ENCODE measurements at places on chromosomes 4 and X.

DNA sequence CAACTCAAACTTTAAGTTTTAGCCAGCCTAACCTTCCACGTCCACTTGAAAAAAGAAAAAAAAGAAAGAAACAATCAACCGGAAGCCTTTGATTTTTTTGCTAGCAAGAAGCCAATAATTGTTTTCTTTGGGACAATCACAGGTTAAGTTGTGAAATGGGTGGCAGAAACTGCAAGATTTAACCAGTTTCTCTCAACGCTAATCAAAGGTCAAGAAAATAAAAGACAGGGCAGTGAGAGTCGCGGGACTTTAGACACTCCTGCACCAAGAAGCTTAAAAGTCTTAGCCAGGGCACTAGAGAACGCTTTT lies 1.0 kb downstream of the ACSL1 start:
- DNase-seq = no peak

GRCh38 chr4:118226311-118227010 lies 126.3 kb downstream of the PRSS12 start:
- DNase-seq = no peak

- DNase-seq = no peak
Observed at GRCh38 chrX:9160698-9161329, 126.9 kb upstream of the FAM9B start.

GRCh38 chr4:173415885-173416653 lies 17.2 kb upstream of the SCRG1 start:
- DNase-seq = no peak

DNA sequence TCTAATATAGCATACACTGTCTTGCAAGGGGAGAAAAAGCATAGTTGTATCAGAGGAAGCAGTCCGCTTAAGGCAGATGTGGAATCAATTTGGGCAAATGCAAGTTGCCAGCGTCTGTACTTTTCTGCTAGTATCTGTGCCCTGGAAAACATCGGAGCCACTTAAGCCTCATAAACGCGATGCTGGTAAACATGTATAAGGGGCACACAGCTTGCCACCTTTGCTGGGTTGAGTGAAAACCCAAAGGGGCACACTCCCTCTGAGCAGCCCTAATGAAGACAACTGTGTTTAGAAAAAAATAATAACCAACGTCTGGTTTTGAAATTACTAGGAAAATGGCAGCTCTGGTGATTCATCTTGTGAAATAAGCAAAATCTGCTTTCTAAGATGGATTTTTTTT lies 24.3 kb downstream of the SMIM20 start:
- no peak for DNase-seq

DNA sequence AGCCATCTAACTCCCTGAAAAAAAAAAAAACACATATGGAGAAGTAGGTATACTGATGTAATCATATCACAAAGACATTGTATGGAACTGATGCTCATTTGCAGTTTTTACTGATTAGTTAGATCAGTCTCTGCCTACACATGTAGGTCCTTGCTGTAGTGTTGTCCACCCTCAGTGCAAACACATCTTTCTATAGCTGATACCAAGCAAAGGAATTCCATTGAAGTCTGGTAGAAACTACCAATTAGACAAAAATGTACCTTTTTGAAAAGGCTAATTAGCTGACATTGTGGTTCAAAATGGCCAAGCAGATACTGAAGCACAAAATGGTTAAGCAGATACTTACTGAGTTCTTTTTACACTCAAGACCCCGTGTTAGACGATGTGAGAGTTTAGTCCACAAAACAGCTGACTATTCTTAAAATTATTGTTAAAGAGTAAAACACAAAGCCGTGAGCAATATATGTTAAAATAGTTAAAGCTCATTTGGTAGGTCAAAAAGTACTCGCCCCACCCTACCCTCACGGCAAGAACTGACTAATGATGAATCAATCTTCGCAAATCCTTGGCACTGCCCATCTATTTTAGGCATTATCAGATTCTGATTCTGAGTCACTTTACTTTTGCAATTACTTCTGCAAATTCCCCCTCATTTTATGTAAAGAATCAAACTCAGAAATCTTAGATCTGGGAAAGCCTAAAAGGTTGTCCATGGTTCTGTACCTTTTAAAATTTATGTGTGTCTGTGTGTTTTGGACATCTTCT lies 40.4 kb downstream of the COL4A6 start:
- DNase-seq = no peak

- DNase-seq = no peak
Observed at GRCh38 chr4:107629318-107629717, 90.7 kb downstream of the PAPSS1 start.

- no peak for DNase-seq
Observed at GRCh38 chr4:9936129-9936644, 85.1 kb downstream of the SLC2A9 start.

- no peak for DNase-seq
Observed at GRCh38 chrX:98065151-98065550, 1181.4 kb downstream of the RPA4 start.

DNA sequence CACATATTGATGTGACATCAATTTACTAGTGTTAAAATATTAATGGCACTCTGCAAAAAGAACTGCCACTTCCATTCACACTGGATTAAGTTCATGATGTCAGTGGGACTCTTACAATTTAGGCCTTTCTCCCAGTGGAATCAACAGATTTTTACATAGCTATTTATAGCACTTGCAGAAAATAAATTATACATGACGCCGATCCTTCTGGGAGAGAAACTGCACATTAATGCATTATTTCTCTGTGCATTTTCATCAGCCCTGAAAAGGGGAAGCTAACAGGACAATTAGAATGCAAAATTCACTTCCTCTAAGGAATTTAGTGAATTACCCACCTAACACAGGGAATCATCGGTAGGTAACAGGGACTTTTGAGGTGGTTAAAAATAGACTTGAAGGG lies 15.7 kb downstream of the LGI2 start:
- DNase-seq = no peak

GRCh38 chr4:143410015-143410414 lies 73.3 kb downstream of the GAB1 start:
- no peak for DNase-seq

DNA sequence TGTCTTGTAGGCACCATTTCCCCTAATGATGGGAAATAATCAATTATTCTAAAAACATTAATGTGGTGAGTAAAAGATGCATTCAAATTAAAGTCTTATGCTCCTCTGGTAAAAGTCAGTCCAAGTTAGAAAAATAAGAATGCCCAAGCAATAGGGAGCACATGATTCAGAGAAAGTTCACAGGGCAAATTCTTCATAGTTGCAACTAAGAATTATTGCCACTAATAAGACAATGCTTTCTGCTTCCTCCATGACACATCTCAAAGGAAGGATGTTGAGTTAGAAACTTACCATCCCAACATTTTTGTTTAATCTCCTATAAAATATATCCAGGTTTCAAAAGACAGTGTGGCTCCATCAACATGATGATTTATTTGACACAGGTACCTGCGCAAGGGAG lies 26.3 kb downstream of the PHOX2B start:
- no peak for DNase-seq

- no peak for DNase-seq
Observed at GRCh38 chr4:153471698-153472093, 5.5 kb downstream of the TMEM131L start.

DNA sequence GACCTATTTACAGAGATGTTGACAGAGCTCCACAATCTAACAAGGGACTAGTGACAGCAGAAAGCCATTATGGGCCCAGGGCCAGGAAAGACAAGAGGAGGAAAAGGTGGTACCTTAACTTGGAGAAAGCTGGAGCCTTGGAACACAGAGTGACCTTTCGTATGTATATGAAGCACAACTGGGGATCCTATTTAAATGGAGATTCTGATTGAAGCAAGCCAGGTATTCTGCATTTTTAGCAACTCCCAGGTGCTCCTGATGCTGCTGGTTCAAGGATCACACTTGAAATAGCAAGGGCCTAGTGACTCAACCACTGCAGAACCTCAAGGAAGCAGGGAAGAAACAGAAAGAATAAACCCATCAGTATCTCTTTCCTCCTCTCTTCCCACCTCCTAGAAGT lies 99.4 kb downstream of the TMEM47 start:
- DNase-seq = no peak

DNA sequence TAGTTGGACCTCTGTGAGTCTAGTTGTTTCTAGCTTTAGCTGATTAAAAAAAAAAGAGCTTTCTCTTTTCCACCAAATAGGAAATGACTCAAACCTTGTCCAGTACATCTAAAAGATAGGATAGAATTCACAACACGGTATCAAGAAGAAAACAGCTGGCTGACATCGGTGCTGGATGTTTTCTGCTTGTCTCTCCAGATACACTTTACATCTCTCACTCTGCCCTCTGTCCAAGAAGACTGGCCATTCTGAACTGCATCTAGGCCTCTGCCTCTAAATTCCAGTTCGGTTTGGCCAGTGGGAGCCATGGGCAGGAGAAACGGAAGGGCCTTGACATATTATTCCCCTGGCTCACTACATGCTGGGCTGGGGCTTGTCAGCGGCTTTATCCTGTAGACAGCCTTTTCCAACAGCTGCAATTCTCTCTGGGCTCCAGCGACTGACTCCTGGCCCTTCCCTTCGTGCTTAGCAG lies 57.3 kb upstream of the SHISA3 start:
- DNase-seq = no peak

DNA sequence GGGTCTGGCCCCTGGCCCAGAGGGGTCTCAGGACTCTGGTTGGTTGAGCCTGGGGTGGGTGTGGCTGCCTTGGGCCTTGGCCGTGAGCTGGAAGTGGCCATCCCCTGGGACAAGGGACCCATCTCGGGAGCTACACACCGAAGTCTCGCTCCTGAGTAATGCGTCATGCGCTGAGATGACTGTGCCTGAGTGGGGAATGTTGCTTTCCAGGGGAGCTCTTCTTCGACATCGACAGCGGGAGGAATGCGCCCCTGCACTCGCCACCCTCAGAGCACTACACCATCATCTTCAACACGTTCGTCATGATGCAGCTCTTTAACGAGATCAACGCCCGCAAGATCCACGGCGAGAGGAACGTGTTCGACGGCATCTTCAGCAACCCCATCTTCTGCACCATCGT lies 38.5 kb downstream of the CCNQ start:
- no peak for DNase-seq

- DNase-seq = no peak
Observed at GRCh38 chr4:72084587-72085011, 52.8 kb downstream of the NPFFR2 start.

DNA sequence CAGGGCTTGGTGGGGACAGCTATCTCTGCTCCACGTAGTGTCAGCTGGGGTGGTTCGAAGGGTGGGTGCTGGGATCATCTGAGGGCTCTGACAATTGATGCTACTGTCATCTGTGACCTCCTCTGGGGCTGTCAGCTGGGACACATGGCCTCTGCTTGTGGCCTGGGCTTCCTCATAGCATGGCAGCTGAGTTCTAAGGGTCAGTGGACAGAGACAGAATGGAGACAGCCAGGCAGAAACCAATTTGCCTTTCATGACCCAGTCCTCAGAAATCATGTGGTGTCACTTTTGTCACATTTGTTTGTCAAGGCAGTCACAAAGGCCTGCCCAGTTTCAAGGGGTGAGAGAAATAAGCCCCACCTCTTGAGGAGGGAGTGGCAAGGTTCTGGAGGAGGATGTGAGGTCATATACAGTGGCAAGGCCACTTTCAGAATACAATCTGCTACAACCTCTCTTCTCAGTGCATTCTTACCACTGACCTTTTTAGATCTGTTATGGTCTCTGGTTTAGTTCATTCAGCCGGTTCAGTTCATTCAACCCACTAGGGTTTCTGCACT lies 103.6 kb upstream of the BCOR start:
- no peak for DNase-seq

GRCh38 chr4:1532549-1533395 lies 126.5 kb upstream of the NKX1-1 start:
- no peak for DNase-seq

DNA sequence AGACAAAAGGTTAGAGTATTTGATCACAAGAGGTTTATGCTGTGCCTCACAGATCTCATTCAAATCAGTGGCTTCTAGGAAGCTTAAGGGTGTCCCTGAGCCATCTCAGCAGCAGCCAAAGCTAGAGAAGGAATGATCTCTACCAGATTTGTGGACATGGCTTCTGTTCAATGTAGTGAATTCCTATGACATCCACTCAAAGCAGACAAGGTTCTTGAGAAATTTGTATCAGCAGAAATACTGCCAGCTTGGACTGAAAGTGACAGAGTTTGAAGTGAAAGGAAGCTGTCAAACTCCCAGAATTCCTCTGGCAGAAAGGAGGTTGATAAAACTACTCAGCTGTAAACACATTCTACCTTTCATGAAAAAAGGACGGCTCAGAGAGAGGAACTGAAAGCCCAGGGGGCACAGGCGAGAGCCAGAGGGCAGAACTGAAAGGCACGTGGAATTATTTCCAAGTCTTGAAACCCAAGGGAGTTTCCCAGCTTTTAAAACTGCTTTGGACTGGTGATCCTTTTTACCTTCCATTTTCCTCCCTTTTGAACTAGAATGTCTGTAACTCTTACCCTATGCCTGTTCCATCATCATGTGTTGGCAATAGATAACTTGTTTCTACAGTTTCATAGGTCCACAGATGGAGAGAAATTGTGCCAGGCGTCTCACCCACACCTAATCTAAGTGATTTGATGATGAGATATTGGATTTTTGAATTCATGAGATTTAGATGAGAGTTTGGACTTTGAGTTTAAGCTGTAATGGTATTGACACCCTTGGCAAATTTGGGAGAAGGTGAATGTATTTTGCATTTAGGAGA lies 14.5 kb upstream of the MED14 start:
- no peak for DNase-seq

DNA sequence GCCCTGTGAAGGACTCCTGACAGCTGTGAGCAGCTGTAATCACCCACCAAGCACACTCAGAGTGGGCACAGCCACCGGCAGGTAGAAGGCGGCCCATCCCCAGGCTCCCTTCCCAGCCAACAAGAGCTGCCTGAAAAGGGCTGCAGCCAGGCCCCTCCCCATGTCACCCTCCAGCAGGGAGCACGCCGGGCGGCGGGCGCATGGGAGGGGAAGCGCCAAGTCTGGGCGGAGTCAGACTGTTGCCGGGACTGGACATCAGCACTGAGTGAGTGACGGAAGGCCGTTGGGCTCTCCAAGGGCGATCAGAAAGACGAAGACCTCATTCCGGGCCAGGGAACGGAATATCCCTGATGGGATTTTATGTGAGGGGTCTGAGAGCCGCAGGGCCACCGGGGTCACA lies 82.1 kb downstream of the PPP2R2C start:
- DNase-seq = peak; percentile 49

- peak; percentile 52 for DNase-seq
Observed at GRCh38 chrX:47540754-47541538, 20.1 kb upstream of the ARAF start.

GRCh38 chr4:37763831-37764230 lies 62.7 kb upstream of the PGM2 start:
- DNase-seq = no peak

DNA sequence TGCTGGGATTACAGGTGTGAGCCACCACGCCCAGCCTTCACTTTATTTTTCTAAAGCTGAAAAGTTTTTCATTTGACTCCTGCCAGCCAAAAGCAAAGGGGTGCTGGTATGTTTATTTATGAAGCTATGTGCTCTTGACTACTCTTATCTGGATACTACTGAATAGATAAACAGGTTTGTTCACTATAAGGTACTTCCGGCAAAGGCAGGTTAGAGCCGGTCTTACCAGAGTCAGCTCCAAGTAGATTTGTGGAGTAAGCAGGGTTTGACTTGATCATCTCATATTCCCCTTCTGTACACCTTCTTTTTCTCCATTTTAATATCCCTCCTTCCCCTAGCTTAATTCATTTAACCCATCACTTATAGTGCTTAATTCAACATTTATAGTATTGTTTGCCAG lies 175.4 kb upstream of the MBNL3 start:
- no peak for DNase-seq

All from hypothalamus (tissue), 51 donors.